NCI-H187 (cell line): ENCODE measurements at places on chromosomes 5 and 9.

DNA sequence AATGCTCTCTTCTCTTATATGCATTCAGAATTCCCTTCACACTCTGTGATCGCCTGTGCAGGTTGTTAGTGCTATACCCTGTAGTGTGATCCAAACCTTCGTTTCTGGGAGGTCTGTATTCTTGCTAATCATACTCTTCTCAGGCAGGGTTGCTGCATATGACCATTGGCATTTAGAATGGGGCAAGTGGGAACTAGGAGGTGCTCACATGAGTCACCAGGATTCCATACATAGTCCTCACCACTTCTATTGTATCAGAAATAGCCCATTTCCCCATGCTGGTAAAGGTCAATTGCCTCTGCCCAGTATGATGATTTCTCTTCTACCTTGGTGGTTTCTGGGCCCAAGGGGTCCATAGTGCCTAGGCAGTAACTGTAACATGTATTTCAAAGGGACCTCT is 443.5 kb upstream of the CDH6 start:
- no peak for DNase-seq

- DNase-seq = no peak
Observed at GRCh38 chr5:22063717-22064116, 789.4 kb downstream of the CDH12 start.

- DNase-seq = no peak
Observed at GRCh38 chr9:104808035-104808614, 44.2 kb downstream of the NIPSNAP3B start.

DNA sequence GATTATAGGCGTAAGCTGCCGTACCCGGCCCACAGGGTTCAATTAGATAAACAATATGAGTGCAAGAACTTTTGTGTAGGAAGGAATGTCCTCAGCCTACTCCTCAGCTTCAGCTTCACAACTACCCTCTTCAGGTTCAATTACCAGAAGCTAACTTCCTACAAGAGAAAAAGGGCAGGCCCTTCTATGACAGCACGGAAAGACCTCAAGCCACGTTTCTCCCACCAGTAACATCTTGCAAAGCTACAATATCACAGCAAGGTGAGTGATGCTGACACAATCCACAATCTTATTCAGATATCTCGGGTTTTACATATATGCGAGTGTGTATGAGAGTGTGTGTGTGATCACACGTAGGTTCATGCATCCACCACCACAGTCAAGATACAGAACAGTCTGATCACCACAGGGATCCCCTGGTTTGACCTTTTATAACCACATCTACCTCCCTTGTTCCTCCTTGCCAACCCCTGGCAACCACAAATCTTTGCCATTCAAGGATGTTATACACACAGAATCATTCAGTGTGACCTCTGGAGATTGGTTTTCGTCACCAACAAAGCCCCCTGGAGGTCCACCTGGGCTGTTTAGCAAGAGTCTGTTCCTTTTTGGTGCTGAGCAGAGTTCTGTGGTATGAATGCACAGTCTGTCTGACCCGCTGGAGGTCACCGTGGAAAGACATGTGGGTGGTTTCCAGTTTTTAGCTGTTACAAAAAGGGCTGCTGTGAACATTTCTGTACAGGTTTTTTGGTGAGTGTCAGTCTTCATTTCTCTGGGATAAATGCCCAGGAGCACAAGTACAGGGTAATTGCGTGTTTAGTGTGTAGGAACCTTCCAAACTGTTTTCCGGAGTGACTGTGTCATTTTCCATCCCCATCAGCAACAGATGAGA is 38.2 kb downstream of the IPPK start:
- no peak for DNase-seq

DNA sequence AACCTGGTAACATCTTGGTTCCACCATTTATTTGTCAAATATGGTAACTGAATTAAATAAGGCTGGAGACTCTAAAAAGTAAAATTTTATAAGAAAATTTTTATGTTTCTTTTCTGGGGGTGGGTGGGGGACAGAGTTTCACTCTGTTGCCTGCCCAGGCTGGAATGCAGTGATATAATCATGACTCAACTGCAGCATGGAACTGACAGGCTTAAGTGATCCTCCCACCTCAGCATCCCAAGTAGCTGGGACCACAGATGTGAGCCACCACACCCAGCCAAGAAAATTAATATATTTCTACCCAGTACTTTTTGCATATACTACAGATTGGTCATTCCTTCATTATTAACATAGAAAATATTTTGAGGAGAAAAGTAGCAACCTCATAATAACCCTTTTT is 216.9 kb downstream of the DEPDC1B start:
- DNase-seq = no peak

GRCh38 chr5:14505310-14506139 is 76.1 kb upstream of the OTULINL start:
- no peak for DNase-seq

GRCh38 chr5:24749701-24750100 is 104.9 kb upstream of the CDH10 start:
- no peak for DNase-seq

GRCh38 chr5:161258438-161258837 is 288.1 kb downstream of the GABRB2 start:
- DNase-seq = no peak

DNA sequence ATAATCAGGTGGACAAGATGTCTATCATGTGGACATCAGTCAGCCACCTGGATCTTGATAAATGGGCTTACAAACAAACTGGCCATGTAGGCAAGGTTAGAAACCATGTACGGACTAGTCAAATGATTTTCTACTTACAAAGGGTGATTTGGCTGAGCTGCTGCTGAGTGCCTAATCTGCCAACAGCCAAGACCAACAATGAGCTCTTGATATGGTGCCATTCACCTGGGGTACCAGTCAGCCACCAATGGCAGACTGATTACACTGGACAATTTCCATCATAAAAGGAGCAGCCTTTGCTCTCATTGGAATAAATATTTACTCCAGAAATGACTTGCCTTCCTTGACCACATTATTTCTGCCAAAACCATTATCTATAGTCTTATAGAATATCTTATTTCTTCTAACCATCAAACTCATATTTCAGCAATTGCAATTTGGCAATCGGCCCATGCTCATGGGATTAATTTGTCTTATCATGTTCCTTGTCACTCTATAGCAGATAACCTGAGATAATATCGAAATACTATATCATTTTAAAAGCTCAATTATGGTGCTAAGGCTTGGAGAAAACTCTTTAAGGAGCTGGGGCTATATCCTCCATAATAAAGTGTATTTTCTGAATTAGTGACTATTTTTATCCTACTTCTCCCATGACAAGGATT is 135.1 kb downstream of the SLC25A46 start:
- DNase-seq = no peak

- DNase-seq = no peak
Observed at GRCh38 chr5:90359073-90359920, 50.3 kb downstream of the CETN3 start.

DNA sequence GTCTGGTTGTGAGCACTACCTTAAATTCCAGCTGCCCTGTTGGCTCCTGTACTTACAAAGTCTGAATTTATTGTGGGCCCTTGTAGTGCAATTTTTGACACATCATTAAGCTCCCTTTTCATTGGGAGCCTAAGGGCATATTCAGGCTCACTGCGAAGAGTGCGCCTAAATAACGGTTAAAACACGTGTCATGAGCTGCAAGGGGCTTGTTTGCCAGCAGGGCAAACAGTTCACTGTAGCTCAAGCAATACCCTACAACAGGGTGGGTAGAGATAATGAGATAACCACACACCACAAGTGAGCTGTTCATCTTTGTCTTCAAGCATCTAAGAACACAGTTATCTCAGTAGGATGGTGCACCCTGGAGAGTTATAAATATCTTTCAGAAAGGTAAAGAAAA is 214.2 kb downstream of the SLF1 start:
- DNase-seq = peak; percentile 48

GRCh38 chr5:100901821-100902341 is 1.2 kb downstream of the ST8SIA4 start:
- DNase-seq = no peak

DNA sequence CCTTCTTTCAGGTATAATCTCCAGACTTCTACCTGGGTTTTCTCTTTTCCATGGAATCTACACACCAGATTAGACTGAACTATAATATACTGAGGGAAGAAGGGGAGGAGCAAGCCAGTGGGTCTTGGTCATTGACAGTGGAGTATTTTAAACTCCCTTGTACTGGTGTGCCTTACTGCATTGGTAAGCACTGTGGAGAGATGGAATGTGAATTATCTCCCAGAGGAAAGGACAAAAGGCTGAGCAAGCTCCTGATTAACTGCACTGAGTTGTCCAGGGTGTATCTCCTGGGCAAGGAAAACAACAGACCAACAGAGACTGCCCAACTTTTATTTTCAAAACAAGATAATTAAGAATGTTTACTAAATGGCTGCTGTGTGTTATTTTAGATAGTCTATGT is 29.8 kb upstream of the SLCO6A1 start:
- DNase-seq = no peak

DNA sequence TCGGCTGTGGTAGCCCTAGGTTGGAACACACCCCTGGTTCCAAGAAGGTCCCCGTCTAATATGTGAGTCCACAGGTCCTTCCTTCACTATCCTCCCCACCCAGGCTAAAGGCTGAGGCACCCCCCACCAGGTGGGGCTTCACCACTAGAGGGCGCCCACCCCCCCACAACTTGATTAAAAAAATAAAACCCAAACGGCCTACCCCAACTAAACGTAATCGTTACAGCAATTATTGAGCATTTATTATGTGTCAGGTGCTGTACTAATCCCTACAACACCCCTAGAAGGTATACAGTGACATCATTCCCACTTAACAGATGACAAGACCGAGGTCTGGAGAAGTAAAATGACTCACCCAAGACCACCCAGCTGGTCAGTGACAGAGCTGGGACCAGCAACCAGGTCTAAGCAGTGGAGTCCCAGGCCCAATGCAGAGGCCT is 65.0 kb downstream of the FGF18 start:
- DNase-seq = no peak

- peak; percentile 2 for DNase-seq
Observed at GRCh38 chr9:134099123-134099761, 31.4 kb upstream of the BRD3 start.

GRCh38 chr9:89837162-89837933 is 232.5 kb downstream of the GADD45G start:
- no peak for DNase-seq

DNA sequence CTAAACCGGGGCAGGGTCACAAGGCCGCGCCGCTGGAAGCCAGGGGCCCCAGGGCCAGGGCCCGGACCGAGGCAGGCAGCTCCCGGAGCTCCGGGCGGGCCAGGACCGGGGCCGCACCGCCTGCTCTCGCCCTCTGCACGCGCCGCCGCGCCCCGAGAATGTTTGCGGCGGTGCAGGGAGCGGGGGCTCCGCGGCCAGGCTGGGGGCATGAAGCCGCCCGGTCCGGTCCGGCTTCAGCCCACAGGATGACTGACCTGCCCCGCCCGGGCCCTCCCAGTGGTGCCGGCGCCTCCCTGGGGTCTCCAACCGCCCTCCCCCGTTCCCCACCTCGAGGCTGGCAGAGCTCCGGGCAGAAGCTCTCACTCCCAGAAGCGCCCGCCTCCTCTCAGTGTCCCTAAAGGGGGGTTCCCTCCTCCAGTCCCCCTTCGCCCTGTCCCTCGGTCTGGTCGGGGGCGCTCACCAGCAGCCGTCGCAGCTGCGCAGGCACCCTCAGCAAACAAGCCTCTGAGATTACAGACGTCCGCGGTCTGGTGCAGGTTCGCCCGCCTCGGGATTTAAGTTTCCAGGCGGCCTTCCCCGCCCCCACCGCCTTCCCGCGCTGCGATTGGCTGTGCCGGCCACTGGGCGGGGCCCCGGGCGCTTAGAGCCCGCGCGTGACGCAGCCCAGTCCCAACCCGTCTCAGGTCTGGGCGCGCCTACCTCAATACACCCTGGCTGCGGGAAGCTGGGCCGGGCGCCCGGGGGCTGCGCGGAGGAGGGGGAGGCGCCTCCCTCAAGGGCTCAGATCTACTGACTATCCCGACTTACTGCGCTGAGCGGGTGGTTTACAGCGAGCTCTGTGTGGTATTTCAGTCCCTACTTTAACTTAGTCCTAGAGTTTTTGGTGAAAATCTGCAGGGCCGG is at the start of gene CTSV:
CTSV (minus strand) TSS at position 532 of the 903 bp plus-strand sequence. CDS start 1,099 bp downstream, outside the sequence.
- DNase-seq = peak; percentile 65

DNA sequence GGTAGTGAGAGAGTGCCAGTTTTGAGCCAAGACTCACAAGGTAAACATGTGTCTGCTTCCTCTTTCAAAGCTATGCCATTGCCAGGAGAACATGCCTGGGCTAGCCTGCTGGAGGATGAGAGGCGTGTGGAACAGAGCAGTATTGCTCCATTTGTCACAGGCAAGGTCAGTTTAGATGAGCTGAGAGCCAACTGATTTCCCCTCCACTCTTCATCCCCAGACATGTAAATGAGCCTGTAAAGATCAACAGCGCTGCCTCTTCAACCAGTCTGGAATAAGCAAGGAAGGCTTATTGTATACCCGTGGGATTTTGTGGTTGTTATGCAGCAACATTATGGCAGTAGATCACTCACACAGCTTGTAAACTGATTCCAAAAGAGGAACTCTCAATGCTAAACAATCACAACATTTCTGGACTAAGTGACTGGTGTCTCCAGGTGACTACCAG is 8.2 kb upstream of the GDNF start:
- DNase-seq = peak; percentile 38

GRCh38 chr9:35976726-35977125 is 18.8 kb upstream of the OR2S2 start:
- DNase-seq = no peak

- DNase-seq = peak; percentile 86
Observed at GRCh38 chr5:55146543-55147151, 13.3 kb upstream of the GPX8 start.

DNA sequence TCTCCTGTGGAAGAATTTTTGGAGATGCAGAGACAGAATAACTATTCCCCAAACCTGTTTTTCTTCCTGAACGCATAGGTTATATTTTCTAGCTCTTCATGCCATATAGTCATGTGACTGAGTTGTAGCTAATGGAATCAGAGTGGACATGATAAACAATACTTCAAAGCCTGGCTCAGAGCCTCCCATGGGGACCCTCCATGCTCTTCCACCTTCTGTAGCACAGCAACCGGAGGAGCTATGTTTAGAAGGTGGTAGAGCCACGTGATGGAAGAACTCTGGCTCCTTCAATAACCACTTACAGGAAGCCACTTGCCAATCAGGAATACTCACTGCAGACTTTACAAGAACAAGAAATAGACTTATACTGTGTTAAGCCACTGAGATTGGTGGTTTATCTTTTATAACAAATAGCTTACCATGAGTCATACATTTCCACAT is 39.2 kb downstream of the NADK2 start:
- peak; percentile 84 for DNase-seq

GRCh38 chr5:138054847-138055558 is 22.1 kb upstream of the FAM13B start:
- no peak for DNase-seq
